Naive thymus-derived CD4-positive, alpha-beta T cell (primary cell): ENCODE measurements at places on chromosomes 16 and 17. TPM values are rescaled to one million over a fixed set of nuclear protein-coding genes. Genes with fewer than 3 reads are reported as not detected.

TEKT1 gene
- not detected for total RNA-seq

CUEDC1 gene
- 0.75 TPM for total RNA-seq

- DNase-seq = no peak
These were observed 390.4 kb downstream of the SHISA9 start for GRCh38 chr16:13291591-13292333.

- peak; percentile 60 for DNase-seq
These were observed 32.1 kb upstream of the PRKCB start for GRCh38 chr16:23803591-23804123.
